Astrocyte of the spinal cord (primary cell): ENCODE measurements at places on chromosomes 12 and 14.

DNA sequence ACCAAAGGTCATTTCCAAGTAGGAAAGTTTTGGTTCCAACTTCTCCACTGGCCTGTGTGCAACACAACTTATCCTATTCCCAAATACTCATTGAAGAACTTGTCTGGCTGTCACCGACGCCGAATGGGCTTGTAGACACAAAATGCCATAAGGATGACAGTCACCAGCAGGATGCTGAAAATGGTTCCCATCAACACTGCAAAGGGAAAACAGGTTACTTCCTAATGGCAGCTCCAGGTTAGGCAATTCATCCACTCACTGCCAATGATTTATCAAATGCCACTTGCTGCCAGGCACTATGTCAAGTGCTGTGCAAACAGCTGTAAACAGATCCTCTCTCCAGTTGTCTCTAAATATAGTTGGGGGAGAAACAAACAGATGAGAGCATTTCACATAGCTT is 6.1 kb downstream of the C12orf76 start:
- no peak for DNase-seq

GRCh38 chr12:92470608-92471021 is 232.2 kb upstream of the PLEKHG7 start:
- DNase-seq, result no peak

- DNase-seq, result no peak
Measured at GRCh38 chr12:63838411-63838810, 6.1 kb upstream of the SRGAP1 start.

- DNase-seq, result no peak
Measured at GRCh38 chr12:105466901-105467598, 136.6 kb downstream of the C12orf75 start.

GRCh38 chr14:71815110-71815509 is 117.1 kb upstream of the RGS6 start:
- DNase-seq, result no peak

- DNase-seq, result no peak
Measured at GRCh38 chr14:93036652-93037345, 78.9 kb downstream of the ITPK1 start.

GRCh38 chr12:77893918-77894317 is 63.2 kb downstream of the NAV3 start:
- peak; percentile 42 for DNase-seq

- no peak for DNase-seq
Measured at GRCh38 chr14:55316564-55316963, 45.3 kb downstream of the FBXO34 start.

DNA sequence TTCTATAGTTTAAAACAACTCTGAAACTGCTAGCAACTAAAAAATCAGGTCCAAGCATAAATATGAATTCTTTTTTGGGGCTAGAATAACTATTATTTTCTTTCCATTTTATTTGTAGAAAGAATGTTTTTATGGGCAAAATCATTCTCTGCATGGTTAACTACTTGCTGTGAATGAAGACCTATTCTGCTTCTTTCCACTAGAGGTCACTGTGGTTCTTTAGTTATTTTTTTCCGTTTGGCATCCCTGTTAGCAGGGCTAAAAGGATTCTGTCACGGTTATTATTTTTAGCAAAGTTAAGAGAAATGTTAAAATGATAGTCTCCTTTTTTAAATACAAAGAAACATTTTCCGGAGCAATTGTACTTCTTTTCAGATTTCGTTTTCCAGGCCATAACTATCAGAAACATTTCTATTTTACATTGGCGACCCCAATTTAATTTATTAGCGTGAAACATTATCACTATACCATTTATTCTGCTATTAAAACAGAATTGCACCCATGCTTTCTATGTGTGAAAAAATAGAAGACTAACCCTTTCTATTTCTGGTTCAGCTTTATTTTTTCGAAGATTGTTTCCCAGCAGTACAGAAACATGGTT is 404.8 kb downstream of the ATP23 start:
- DNase-seq, result peak; percentile 67

- DNase-seq, result no peak
Measured at GRCh38 chr14:104802394-104803184, 1.7 kb downstream of the ZBTB42 start.

DNA sequence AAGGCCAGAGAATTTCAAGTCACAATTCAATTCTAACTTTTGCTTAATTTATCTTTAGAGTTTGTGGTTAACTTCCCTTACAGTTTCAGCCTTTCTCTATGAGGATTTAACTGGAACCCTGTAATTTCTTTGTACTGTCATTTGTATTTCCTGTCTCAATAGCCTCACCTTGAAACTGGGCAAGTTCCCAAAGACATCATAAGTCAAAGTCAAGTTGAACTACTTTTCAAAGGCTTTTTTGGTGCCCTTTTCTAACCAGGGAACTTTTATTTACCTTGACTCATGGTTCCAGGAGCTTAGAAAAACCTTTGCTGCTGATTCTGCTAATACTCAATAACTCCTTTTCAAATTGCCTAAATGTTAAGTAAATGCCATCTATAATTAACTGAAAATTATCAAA is 200.8 kb upstream of the KRR1 start:
- DNase-seq, result peak; percentile 50

DNA sequence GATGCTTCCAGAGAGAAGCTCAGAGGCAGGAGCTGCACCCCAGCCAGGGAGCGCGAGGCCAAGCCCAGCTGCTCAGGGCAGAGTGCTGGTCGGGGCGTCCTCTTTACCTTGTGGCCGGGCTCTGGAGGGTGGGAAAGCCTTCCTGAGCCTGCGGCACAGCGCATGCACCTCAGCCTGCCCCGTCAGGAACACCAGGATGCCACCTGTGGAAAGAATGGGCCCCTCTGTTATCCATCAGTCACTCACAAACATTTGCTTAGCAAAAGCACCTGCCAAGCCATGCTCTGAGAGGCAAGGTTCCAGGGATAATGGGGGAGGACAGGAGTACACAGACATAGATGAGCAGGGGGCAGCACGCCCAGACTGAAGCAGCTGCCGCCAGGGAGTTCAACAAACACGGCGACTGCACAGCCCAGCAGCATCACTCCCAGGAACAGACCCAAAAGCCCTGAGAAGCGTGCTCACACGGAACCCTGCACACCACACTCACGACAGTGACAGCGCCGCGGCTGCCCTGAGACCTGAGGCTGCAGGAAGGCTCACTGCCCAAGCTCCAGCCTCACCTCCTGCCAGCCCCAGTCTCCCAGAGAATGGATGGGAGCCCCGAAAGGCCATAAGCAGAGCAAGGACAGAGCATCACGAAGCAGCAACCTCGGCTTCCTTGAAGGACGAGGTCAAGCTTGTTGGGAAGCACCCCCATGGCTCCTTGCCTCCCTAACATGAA is 21.8 kb downstream of the DHX37 start:
- no peak for DNase-seq

- DNase-seq, result no peak
Measured at GRCh38 chr14:101351769-101352168, 209.5 kb upstream of the DIO3 start.

DNA sequence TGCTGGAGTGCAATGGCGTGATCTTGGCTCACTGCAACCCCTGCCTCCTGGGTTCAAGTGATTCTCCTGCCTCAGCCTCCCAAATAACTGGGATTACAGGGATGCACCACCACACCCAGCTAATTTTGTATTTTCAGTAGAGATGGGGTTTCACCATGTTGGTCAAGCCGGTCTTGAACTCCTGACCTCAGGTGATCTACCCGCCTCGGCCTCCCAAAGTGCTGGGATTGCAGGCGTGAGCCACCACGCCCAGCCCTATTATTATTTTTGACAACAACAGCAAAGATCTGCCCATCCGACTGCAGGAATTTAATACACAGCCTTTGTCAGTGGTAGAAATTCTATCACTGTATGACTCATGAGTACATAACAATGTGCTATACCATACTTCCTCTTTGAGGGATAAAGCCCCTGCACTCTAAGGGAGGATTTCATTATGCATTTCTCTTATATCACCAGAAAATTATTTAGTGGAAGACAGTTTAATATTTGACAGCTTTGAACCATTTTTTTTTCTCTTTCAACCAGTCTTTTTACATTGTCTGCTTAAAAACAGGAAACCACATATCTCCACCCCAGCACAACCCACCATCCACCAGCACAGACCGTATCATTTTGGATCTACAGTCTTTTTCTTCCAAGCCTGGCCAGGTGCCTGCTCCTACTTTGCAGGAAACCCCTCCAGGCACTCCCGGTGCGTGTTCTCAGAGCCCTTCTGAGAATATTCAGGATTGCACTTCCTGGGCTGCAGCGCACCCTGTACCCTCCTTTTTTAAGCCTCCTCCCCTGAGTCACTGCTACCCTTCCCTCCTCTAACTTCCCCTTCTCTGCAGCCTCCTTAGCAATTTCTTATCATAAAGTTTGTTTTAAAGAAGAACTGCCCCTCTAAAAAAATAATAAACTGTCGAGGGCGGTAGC is 594 bp downstream of the ARHGDIB start:
- peak; percentile 32 for DNase-seq

DNA sequence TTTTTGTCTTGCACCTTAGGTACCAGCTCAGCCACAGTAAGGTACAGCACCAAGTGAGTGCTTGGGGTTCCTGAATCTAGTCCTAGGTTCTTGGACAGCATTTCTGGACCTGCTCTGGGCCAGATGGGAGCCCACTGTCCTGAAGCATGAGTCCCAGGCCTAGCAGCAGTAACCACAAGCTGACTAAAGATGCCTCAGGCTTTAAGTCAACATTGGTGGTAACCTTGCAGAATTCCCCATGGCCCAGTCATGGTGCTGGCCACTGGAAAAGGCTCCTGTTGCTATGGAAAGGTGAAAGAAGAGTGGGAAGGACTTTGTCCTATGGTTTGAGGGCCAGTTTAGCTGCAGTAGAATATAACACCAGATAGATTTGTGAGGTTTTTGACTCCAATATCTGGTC is 86.9 kb upstream of the CLEC14A start:
- peak; percentile 84 for DNase-seq

DNA sequence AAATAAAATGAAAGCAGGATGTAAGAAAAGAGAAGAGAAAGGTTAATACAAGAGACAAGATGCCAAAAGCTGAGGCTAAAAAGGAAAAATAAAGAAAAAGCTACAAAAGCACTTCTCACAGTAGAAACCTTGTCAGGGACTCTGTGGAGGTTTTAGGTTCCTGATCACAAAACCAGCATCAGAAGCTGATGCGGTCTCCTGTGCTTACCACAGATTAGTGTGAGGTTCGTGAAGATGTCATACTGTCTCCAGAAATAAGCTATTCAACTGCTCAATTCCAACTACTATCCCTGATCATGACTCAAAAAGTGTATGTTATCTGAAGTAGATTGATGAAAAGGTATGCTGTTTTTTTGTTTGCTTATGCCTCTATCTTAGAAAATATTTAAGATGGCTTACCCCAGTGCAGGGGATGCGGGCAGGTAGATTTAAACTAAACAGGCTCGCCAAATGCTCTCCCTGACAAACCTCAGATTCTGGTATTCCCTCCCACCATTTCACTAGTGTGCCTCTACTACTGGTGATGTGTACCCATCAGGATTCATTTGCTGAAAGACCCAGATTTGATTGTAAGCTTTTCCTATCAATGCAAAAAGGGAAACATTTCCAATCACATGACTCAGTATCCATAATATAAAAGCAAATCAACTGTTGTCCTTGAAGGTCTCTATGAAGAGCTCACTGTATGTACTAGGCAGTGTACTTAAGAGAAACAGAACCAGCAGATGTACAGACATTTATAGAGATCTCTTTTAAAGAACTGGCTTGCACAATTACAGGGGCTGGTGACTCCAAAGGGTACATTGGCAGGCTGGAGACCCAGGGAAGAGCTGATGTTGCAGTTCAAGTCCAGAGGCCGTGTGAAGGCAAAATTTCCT is 169.5 kb upstream of the FOXN3 start:
- DNase-seq, result no peak

- no peak for DNase-seq
Measured at GRCh38 chr12:128079446-128079845, 187.5 kb upstream of the TMEM132C start.

DNA sequence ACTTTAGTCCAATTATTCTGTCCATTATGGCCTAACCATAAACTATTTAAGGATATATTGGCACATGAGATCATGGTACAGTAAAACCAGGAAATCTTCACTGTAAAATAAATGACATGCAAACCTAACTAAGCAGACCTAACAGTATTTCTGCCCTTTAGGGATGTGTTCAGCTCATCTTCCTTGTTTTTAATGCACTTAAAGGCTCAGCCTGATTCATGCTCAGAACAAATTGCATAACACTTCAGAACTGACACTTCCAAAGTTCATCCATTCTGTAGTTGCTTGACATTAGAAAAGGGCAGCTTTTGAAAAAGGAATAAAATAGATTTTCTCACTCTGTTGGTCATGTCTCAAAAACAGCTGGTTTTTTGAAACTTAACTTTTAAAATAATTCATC is 708.5 kb downstream of the C12orf50 start:
- no peak for DNase-seq

- DNase-seq, result no peak
Measured at GRCh38 chr12:47763481-47764346, 5.0 kb upstream of the RAPGEF3 start.

DNA sequence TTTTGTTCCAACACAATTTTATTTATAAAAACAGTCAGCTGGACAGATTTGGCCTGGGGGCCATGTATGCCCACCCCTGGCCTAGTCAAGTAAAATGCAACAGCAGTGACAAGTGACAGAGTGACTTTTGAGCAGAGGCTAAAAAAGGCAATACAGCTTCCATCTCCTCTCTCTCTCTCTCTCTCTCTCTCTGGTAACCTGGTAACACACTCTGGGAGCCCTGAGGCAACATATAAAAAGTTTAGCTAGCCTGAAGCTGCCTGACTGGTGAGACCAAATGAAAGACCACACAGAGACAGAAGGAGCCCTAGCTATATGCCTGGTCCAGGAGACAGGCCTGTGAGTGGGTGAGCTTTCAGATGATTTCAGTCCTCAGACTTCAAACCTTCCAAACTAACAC is 105.4 kb downstream of the DENND5B start:
- DNase-seq, result no peak

DNA sequence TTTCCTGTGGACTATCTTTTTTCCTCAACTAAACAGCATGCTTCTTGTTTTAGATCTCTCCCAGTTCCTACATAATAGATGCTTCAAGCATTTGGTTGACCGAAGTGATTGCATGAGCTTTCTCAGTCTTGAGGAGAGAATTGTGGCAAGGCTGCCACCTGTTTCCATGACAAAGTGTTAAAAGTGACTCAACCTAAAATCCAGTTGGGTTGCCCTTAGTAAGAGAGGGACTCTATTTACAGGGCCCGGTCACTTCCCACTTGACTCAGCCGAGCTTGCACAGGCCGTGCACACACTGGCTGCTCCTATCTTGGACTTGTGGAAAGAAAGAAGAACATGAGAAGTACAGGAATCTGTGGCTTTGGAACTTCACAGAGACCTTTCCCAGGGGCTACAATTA is 2.1 kb upstream of the B4GALNT3 start:
- DNase-seq, result no peak

DNA sequence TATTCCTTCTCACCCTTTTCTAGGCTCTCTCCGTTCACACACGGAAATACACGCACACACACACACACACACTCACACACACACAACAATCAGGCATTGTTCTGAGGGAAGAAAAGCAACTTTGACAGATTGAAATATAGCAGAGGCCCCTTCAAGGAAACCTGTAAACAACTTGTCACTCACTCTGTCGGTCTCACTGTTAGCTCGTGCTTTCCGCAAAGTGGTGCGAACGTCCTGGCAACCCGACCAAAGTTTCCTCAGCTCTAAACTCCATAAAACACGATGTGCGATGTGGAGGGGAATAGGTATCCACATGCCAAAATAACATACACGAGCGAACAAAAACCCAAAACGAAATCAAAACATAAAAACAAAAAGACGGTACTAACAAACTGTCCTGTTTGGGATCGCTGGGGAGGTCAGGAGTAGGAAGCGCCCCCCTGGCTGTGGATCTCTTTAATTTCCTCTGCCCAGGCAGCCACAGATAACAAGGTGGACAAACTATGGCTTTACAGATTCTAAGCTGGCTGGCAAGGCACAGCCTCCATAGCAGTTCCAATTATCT is 822 bp upstream of the SOX5 start:
- DNase-seq, result peak; percentile 46

- peak; percentile 60 for DNase-seq
Measured at GRCh38 chr12:104710940-104711689, 247.0 kb downstream of the SLC41A2 start.
